ENCODE measurements at places on chromosomes 7 and 10.

- no peak for DNase-seq
Observed at GRCh38 chr7:105399043-105399725, 10.5 kb upstream of the SRPK2 start.

GRCh38 chr7:111012799-111013675, 77.9 kb upstream of the LRRN3 start:
- no peak for DNase-seq

GRCh38 chr10:63664341-63664885, 143.2 kb downstream of the REEP3 start:
- peak; percentile 39 for DNase-seq

- no peak for DNase-seq
Observed at GRCh38 chr10:17176091-17176490, 25.4 kb downstream of the TRDMT1 start.

- DNase-seq: no peak
Observed at GRCh38 chr10:24318517-24318916, 109.6 kb downstream of the KIAA1217 start.

- DNase-seq: no peak
Observed at GRCh38 chr7:113410796-113411195, 292.4 kb upstream of the SMIM30 start.

DNA sequence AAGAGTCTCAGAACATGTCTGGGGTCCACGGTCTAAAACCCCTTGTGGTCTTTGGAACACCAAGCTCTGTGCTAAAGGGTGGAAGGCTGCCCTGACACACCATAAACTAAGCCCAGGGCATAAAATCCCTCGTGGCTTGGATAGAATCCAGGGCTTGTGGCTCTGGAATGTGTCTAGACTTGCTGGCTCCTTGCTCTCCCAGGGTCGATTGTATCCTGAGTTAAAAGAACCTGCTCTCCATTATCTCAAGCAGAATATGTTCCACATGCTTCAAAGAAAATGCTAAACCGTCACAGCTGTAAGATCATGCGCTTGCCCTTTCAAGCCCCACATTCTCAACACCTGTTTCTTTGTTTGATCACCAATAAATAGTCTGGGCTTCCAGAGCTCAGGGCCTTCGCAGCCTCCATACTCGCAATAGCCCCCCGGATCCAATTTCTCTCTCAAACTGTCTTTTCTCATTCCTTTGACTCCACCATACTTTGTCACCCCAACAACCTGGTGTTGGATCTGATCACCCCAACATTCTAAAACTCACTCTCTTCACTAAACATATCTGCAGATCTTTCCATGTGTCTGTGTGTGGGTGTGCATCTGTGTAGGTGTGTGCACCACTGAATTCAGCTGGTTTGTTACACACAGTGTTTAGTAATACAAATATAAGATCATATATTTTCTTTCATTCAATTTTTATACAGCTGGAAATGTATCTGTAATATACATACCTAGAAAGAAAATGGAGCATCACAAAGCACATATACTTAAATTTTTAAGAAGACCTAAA, 238.5 kb downstream of the ZMYND11 start:
- DNase-seq: no peak

- no peak for DNase-seq
Observed at GRCh38 chr10:13765641-13766341, 179.0 kb downstream of the PRPF18 start.

DNA sequence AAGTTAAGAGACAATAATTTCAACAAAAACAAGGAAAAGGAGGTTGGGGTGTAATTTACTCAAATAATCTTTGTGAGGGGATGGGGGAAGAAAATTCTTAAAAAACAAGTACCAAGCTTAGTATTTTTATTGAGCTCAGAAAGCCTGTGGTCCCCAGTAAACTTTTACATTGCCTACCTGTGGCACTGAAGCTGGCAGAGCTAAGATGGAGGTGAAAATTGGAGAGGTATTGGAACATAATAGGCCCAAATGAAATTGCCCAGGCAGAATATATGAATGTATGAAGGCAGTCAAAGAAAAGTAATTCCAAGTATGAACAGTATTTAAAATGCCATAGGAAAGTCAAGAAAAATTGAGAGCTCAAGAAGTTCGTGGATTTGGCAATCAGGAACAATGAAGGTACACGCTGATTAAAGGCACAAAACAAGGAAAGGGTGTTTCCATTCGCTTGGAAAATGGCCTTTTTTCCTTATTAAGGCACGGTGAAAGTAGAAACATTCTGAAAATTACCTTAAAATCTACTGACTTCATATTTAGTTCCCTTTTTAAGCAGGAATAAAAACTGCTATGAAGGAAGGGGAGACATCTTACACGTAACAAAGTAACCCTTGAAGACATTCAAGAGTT, 3.4 kb upstream of the KMT2E start:
- no peak for DNase-seq

DNA sequence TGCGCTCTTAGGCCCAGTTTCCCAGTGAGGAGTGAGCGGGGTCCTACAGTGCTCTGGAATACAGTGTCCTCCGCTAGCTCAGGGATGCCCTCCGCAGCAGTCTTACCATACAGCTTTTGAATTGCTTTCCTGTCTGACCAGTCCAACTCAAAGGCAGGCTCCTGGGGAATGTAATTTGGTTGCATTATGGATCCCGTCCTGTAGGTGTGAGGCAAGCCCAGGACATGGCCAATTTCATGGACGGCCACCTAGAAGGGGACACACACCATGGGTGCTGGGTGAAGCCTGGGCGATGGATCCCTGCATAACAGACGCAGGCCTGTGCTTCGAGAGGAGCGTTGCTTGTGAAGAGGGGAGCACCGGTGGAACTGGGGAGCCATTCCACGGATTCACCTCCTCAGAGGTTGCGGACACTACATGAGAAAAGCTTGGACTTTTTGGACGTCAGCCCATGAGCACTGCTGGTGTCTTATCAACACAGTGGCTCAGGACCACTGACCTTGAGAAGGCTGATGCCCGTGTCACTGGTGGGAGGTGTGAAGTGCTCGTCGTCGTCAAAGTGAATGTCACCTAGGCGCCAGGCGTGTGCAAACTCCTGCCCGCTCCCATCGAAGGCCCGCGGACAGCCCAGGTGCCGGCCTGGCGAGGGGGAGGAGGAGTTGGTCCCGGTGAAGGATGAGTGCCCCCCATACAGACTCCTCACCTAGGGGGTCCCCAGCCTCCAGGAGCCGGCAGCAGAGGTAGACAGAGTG, 3.3 kb downstream of the MMP21 start:
- DNase-seq: no peak

DNA sequence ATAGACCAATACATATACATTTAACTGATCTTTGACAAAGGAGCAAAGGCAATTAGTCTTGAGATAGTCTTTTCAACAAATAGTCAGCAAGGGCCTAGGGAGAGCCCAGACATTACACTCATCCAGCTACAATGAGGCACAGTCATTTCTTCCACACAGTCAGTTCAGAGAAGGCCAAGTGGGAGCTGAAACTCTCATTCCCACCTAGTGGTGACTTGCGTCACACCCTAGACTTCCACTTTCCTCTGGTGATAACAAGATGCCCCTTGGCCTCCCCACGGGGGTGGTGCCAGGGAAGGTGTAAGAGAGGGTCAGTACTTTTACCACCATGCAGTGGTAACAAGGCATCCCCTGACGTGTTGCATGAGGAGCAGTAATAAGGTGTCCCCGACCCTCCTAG, 8.0 kb downstream of the FRMPD2 start:
- no peak for DNase-seq

DNA sequence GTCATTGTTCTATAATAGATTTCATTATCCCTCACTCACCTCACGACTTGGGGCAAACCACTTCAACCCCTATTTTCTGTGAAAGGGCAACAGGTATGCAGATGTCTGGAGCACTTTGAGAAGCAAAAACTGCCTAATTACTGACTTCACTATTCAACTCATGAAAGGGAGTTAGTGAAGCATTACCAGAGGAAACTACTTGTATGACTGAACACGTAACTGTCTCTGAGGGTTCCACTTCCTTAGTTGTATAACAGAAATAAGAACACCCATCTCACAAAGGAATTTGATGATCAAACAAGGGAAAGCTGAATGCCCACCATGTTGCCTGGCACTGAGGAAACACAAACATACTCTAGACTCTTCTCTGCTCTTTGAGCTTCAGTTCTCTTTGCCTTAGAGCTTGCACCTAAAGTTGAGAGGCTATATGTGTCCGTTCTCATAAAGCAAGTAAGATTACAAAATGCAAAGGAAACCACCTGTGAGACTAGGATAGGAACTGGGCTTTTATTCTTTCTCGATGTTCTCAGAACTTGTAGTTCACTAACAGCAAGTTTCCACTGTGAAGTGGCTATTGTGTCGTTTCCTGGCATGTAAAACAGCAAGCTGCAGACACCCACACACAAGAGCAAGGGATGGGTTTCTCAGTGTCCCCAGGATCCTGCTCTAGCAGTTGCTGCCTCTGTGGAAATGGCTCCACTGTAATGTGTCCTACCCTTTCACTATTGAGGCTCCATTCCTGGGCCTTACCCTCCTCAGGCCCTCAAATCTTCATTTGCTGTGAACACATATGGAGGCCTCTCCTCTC, 2.6 kb downstream of the TMEM243 start:
- DNase-seq: no peak

DNA sequence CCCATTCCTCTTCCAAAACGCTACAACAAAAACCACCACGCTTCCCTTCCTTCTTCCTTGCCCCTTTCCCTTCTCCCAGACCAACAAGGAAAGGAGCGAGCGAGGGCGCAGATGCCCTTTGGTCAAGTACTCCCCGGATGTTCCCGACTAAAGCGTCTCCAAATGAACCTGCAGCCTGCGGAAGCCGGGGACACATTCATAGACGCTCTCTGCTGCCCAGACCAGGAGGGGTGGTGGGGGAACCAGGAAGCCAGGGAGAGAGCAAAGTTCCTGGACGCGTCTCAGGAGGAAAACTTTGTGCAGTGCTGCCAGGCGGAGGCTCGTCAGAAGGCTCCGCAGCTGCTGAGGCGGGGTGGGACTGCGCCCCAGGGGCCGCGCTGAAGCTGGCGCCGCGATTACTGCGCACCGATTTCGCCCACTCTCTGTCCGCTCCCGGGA, 754 bp downstream of the SEMA3D start:
- DNase-seq: peak; percentile 16

GRCh38 chr7:32586291-32587221, 91.3 kb downstream of the AVL9 start:
- no peak for DNase-seq

- DNase-seq: peak; percentile 95
Observed at GRCh38 chr10:100014071-100014762, 4.5 kb upstream of the DNMBP start.

- DNase-seq: no peak
Observed at GRCh38 chr10:112295853-112296830, 12.9 kb downstream of the TECTB start.

Data from NCI-H510A treated with DMSO at 0.1 percent for 48 hours (cell line).